EL (cell line): ENCODE measurements at places on chromosomes 7 and 10.

DNA sequence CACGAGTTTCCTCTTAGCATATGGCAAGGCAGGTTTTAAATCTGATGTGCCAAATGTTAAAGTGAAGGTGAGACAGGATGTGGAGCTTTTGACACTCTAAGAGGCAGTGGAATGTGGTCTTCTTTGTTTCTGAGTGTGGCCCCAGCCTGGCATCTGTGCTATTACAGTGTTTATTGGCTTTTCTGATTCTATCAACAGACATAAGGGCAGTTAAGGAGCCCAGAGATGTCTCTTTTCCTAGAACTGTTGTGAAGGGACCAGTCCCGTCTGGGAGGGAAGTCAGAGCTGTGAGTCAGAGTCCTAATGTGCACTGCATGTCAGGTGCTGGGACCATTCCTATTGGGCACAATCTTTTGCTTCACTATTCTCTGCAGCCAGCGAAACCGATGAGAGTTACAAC lies 32.5 kb downstream of the TRUB1 start:
- DNase-seq, result no peak

GRCh38 chr10:1187151-1187854 lies 131.1 kb downstream of the WDR37 start:
- DNase-seq, result no peak

DNA sequence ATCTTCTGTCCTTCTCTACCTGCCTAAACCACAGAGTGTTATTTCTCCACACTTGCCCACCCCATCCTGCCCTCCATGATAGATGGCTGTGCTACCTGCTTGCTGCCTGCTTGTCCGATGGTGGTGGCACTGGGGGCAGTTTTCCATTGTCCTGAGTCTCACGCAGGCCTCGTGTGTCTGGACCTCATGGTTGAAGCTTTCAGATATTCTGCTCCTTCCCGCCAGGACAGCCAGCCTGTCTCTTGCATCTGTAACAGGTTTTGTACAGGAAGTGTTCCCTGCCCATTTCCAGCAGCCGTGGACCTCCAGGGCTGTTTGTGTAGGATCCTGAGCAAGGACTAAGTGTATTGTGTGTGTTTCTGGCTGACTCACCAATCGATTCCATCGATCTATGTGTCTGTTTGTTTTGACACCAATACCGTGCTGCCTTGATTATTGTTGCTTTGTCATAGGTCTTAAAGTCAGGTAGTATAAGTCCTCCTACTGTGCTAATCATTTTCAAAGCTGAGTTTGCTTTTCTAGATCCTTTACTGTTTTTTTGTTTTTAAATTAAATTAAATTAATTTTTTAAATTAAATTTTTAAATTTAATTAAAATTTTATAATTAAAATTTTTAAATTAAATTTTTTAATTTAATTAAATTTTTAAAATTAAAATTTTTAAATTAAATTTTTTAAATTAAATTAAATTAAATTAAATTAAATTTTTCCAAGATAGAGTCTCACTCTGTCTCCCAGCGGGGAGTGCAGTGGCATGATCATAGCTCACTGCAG lies 8.5 kb downstream of the IL15RA start:
- no peak for DNase-seq

DNA sequence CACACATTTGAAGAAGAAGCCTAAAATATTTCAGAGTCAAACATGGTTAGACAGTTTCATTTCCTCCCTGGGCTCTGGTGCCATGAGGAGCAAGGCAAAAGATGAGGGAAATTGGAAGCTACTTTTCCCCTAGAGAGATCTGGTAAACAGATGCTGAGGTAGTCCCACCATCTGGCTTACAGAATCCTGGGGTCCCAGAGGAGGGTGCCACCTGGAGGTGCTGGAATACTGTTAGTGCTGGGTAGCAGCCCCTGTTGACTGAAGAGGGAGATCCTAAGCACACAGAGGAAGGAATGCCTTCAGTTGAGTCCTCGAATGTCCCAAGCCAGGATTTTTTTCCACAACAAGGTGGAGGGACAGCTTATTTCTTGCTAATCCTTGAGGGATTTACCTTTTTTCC lies 160.1 kb downstream of the FZD1 start:
- DNase-seq, result no peak

DNA sequence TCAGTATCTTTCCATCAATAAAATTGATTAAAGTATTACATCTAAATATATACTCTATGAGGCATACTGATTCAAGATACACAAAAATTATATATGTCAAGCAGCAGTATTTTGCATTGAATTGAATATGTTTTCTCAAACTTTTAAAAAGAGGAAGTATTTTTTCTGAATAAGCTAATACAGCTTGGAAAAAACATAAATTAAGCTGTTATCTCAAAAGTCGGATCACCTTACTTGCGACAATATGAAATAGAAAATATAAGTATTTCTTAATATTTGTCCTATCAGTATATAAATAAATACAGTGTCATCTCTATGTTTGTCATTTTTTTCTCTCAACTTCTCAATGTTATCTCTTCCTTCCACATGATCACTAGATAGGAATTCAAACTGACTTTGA lies 139.3 kb downstream of the MBL2 start:
- DNase-seq, result no peak

DNA sequence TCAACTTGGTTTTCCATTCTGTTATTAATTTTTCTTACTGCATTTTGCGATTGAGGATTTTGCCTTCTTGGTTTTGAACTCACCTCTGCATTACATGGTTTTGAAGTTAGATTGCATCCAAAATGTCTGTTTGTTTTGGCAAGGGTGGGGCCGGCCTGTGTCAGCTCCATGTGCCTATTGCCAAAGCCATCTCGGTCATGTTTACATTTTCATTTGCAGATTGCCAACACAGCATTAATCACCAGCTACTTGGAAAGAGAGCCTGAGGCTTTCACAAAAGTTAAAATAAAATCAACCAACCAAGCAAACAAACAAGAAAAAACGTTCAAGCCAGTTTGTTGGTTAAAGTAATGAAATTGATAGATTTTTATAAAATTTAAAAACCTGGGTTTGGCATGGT lies 695.8 kb downstream of the TYW1 start:
- DNase-seq, result no peak

DNA sequence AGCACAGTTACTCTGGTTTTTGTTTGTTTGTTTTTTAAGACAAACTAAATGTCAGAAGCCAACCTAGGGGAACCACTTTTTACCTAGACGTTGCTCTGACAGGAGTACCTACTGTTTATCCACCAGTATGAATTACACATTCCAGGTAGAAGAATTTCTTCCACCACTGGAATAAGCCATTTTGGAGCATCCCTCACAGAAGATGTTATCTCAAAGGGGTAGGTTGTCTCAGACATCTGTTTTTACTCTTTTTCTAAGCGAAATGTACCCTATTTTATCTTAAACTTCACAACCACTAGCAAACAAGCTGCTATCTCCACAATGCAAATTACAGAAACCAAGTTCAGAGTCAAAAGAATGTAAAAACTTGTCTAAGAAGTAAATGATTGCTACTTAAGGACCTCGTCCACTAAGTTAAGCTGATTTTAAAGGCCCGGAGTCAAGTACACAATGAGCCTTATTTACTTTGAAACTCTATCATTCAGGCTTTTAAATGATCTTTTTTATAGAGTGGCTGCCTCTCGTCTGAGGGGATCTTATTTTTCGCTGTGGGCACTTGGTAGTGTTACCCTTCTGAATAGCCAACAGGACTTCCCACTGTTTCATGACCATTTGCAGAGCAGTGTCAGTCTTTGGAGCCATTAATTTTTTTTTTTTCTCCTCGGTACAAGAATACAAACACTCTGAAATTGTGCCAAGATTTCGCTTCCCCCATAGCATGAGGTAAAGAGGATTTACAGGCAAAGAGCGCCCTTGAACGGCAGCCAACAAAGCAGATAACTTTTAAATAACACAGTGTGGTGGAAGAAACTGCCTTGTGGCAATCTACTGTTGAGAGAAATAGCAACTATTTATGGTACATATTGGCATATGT lies 15.7 kb upstream of the ARMC3 start:
- peak; percentile 31 for DNase-seq

GRCh38 chr10:69506487-69506833 lies 55.2 kb downstream of the TSPAN15 start:
- no peak for DNase-seq

DNA sequence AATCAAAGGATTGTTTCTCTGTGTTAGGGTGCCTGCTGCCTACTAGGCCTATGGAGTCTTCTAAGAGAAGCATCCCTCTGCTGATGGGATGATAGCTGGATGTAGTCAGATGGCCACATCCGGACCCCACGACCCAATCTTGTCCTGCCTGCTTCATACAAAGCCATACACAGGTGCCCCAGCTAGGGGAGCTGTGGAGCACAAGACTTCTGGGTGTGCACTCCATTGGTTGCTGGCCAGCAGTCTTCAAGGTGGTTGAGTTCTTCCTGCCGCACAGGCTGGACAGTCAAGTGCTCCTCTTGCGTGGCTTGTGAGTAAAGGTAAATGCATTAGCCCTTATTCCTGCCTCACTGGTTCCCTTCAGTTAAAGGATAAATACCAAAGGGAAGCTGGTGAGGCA lies 120.2 kb downstream of the TEX36 start:
- no peak for DNase-seq

DNA sequence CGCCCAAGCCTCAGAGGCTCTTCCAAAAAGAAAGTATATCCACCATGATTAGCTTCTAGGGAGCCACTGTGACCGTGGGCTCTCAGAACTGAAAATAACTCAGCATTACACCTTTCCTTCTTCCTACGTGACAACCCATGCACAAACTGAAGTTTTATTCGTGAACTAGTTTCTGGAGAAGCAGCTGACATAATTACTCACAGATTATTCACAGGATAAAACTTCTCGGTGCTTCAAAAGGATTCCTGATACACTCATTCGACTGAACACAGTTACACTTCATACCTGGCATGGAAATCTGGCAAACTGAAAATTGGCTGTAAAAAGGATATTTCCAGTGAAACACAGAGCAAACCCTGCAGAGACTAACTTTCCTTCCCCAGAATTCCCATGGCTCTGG lies 139.2 kb upstream of the PTER start:
- no peak for DNase-seq

- no peak for DNase-seq
Observed at GRCh38 chr10:124722798-124723783, 21.1 kb downstream of the FAM53B start.

GRCh38 chr7:128687131-128687530 lies 15.0 kb downstream of the GARIN1A start:
- no peak for DNase-seq

DNA sequence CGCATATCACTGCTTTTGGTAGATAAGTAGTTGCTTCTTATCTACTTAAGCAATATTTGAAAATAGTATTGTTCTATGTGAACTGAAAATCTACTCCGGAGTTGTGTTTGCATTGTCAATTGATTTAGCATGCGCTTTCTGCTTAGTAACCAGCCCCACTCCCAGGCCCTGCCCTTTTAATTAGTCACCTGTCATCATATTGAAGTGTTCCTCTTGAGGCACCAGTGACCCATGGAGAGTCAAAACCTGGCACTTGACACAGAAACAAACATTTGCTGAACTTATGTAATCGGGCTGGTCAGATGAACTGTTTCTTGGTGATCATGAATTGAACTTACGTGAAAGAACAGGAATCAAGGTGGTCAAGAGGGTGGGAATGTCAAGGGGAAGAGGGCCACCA lies 27.8 kb upstream of the CDHR3 start:
- no peak for DNase-seq

DNA sequence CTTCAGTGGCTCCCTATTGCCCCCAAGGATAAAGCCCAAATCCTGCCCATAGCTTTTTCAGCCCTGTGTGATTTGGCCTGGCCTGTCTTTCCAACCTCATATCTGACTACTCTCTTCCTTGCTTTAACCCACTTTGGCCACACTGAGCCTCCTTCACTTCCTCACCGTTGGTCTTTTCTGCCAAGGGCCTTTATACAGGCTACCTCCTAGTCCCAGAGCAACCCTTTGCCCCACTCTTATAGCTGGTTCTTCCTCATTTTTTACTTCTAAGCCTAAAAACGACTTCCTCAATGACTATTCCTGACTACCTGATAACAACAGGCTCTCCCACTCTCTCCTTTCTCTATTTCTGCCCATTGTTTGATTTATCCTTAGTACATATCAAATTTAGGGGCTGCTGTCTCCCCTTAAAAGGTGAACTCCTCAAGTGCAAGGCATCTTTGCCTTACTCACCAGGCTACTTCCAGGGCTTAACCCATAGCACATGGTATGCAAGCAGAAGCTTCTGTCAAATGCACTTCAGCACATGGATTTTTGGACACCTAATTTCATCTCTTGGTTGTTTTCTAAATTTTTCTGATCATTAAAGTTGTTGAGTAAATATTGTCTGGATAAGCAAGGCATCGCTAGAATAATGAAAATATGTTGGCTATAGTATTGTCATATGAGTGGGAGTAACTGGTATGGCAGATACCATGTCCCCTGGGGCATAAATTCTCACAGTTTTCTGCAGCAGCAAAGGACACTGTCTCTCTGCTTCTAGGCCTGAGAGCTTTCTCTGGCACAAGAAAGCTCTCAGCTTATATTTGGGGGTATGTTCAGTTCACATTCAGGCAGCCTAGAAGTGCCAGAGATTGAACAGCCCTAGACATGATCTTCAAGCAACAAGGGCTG lies 201.5 kb upstream of the GPR26 start:
- DNase-seq, result no peak

DNA sequence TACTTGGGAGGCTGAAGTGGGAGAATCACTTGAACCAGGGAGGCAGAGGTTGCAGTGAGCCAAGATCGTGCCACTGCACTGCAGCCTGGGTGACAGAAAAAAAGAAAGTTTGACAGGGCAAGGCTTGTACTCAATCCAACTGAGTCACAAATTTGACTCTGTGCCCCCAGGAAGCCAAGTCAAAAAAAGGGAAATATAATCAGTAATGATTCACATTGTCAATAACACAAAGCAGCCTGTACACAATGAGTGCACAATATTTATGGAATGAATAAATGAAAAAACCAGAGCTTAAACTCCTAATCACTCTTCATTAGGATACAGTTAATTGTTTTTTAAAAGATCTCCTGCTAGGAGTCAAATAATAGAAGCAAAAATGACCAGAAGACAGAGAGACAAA lies 6.4 kb downstream of the NAPEPLD start:
- no peak for DNase-seq

- DNase-seq, result no peak
Observed at GRCh38 chr10:70809011-70809611, 6.6 kb upstream of the SGPL1 start.
